T-helper 1 cell (primary cell): ENCODE measurements at places on chromosomes 6 and 20.
A peak's percentile ranks its signal among the peaks of the same experiment; 100 is the strongest.

DNA sequence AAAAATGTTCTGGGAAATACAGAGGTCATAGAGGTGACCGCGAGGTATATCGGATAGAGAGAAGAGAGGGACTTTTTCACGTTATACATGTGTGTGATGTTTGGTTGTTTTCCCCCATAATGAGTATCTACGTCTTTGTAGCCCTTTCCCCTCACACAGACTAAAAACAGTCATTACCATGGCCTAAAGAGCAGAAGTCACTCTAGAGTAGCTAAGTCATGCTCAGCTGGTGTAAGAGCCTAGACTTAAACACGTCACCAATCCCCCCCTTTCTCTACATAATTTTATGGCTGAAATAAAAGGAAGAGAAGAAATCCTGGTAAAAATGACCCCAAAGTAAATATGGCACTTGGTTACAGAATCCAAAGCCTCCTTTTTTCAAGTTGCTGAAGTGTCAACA is 6.0 kb upstream of the BEND3 start:
- no peak for DNase-seq

DNA sequence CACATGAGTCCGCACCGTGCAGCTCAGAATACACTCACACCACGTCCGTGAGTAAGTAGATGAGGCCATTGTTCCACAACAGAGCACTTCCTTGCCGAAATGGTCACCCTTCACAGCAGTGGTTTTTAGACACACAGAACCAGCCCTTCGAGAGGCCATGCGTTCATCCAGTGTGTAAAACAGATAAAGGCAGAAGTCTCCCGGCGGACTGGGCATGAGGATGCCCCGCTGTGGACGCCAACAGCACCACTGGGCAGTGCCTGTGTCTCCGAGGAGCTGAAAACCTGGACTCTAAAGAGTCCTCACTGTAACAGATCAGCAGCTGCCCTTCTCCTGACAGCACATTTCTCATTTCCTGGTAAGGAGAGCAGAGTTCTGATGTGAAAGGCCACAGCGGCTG is 75.2 kb downstream of the WDR27 start:
- DNase-seq = no peak

DNA sequence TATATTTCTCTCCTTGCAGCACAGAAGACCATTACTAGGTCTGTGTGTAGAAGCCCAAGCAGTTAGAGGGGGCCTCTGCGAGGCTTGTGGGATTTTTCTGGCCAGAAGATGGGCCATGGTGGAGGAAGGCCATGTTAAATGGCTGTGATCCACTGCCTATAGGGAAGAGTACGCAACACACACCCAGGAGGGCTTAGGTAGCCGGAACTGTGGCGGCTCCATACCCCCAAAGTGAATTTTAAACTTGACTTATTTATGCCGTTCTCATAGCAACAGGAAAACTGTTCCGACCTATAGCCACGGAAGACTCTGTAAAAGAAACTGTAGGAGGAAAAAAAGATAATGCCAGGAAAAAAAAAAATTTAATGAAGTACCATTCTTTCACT is 69.5 kb downstream of the SLX4IP start:
- DNase-seq = no peak

DNA sequence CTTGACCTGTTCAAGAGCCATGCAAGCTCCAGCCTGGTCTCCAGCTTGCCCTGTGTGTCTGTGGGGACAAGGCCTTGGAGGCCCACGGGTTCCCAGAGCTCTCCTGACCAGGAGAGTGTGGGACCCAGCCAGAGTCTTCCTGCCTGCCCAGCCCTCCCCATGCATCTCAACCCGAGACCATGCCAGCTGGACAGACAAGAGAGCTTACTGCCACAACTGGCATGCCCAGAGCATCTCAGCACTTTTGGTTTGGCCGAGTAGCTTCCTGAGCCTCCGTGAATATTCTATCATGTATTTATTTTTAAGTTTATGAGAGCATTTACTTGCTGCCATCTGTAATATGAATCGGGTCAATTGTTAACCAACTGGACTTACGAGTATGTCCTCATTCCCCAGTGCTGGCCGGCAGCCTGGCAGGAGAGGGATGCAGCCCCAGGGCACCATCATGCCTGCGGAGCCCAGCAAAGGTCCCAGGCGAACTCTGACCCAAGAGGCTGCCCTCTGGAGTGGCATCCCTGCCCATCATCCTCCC is 14.9 kb downstream of the IP6K3 start:
- DNase-seq = no peak

DNA sequence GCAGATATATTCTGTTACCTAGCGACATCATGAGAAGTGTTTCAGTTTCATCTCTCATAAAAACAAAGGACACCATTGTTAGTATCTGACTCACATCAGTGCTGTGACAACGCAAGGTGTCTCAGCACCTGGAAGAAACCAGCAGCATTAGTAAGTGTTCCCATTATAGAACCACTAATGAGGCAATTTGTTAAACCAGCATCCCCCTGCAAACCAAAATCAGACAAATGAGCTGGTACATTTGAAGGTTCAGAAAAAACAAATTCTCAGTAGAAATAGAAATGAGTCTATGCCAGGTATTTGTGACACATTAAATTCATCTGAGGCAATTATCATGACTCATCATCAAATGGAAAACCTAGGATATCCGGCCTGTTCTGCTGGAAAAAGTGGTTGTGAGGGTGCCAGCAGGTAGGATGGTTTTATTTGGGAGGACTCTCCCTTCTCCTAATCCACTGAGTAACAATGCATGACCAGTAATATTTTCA is 151.7 kb downstream of the TMEM200A start:
- DNase-seq = no peak

DNA sequence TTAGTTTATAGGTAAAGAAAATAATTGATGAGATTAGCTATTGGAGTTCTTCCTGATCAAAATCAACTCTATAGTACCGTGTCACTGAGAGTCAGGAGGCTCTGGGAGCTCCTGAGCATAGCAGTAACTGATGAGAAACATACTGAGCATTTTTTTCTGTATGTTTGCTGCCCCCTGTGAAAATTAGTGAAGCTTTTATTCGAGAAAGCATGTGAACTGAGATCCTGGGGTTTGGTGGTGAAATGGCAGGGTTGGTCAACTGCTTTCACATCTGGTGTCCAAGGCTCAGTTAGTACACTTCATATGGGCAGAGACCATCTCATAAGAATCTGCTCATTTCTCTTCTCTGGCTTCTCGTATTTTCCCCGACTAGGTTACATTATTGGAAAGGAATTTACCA is 4.1 kb upstream of the ABT1 start:
- DNase-seq = no peak

DNA sequence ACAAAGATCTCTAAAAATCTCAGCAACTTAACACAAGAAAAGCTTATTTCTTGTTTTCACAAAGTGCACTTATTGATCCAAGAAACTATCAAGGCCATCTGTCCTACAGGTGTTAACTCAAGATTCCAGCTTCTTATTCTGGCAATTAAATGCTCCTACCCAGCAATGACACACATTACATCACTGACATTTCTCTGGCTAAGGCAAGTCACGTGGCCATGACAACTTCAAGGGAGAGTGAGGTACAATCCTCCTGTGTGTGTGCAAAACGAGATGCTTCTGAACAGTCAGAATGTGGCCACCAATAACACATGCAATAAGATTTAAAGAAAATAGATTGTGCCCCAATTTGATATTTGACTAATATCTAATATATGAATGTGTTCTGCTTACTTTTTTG is 169.3 kb upstream of the BTBD3 start:
- DNase-seq = no peak

DNA sequence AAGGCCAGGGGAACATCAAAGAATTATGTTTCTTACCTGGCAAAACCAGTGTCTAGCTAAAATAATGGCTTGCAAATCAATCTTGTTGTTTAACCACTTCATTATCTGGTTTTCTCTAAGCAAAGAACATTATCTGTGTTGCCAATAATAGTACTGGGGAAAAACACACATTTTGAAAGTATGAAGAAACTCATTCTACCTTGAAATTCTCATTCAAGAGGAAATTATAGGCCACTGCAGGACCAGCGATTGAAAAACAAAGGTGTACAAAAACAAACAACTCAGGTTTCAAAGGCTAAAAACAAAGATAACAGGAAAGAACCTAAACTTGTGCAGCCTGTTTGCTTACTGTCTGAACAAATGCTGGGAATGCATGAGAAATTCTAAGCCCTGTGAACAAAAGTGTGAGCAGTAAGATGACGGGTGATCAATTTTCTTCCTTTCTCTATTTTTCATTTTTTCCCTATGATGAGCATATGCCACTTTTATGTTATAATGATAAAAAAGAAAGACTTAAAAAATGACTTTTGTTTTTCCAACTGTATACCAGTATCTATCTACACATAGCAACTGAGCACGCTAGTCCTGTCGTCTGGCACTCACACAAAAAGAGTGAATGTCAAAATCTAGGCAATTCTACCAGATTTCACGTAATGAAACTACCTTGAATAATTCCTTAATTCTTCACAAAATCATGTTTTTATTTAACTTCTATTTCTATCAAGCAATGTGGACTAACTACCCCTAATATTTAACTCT is 117.9 kb downstream of the SGK1 start:
- no peak for DNase-seq

DNA sequence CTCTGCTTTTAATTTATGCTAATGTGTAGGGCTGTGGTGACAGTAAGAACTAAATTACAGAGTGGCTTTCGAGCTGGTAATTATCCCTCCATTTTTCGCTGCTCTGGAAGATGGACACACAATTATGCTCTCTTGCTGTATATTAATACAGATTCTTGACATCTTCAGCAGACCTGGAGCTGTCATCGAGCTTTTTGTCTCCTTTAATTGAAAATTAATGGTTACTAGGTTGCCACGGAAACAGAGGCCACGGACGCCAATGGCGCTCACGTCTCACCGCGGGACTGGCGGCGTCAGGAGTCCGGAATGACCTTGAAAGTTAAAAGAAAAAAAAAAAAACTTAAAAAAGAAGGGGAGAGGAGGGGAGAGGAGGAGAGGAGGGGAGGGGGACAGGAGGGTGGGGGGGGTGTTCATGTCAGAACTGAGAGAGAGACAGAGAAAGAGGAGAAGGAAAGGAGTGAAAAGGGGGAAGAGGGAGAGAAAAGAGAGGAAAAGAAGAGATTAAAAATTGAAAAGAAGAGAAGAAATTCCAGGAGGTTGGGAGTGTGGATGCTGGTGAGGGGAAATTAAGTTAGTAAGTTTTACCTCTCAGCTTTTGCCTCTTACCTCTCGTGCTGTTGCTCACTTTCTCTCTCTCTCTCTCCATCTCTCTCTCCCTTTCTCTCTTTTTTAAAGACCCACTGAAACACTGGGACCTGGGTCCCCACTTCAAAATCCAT is 22.1 kb upstream of the FOXP4 start:
- no peak for DNase-seq

DNA sequence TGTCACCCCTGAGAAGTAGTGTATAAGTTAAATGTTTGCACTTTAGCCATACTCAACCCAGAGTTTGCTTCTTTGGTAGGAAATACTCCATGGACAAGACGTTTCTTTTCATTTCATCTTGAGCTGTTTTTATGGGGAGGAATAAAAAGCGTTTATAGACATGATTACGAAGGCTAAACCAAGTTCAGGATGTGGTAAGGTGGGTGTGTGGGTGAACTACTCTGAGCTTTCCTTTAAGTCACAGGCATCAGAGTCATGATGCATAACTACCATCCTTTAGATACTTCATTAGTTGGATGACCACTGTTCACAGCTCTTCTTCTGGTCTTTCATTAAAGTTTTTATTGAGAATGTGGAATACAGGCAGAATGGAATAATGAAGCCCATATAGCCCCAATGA is 48.9 kb downstream of the EBF4 start:
- peak; percentile 36 for DNase-seq

DNA sequence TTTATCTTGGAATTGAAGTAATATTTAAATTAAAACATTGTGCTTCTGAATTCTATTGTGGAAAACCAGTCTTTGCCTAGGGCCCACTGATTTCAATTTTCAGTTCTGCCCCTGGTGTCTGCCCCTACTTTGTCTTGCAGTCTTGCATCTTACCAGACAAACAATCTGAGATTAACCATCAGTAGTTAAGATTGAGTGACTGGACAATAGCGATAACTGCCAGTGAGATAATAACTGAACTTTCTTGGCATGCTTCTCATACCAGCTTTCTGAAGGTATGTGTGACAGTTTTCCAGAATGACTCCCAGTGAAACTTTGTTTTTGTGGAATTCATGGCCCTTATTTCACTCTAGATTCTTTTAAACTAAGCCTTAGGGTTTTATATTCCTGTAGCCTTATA is 53.5 kb downstream of the KCNQ5 start:
- DNase-seq = no peak

DNA sequence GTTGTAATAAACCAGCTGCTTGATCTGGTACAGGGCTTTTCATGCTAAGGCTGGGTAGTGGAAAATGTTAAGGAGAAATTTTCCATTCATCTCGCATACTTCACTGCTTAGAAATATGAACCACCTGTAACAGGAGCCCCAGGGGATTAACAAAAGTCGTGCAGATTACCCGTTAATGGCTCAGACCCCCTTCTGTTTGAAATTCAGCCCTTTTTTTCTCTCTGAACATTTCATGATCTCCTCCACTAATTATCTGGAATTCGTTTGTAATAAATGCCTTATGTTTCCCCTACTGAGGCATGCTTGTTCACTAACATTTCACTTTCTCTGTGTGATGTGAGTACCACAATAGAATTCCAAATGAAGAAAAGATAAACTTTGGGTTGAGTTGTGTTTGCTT is 336.4 kb upstream of the HSF2 start:
- DNase-seq = no peak

DNA sequence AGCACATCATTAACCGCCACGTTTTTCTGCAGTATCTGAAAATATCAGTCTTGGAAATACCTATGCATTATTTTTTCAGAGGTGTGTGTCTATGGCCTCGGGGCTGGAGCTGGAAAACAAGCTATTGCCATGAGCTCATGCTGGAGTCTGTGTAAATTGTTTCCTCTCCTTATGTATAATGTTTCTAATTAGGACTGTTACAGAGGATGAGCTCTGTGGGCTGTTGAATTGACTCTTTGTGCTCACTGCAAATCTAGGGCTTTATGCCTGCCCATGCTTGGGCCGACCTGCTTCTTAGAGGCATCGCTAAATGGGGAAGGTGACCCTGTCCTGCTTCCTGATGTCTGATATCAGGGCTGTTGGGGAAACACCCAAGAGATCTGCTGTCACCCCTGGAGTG is 80.8 kb upstream of the SLC22A16 start:
- no peak for DNase-seq

DNA sequence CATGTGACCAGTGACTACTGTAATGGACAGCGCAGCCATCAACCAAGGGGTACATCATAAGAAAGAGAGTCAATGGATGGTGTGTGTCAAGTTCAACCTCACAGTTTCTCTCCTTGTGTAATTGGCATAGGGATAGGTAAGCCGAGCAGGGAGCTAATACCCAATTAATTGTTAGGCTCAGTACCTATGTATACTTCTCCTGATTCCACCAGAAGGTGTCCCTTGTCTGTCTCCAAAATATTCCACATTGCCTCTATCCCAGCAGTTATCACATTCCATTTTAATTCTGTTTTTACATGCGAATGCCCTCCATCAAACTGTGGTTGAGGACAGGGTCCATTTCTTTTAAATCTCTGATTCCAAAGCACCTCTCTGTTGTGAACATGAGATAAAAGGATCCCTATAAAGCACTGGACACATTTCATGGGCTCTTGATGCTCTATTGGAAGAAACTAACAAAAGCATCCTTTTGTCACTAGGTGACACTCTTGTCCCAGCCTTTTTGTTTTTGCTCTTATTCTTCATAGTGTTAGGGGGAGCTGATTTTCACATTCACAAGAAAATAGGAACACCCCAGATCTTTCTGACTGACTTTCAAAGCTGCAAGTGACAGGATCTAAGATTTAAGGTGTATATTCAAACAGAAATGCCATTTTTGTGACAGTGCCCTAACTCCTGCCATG is 38.9 kb downstream of the FBXO9 start:
- no peak for DNase-seq

GRCh38 chr20:58212636-58213035 is 15.8 kb downstream of the ANKRD60 start:
- no peak for DNase-seq

GRCh38 chr20:3876676-3877075 is 12.5 kb upstream of the PANK2 start:
- no peak for DNase-seq
